Osteoblast (primary cell): ENCODE measurements at places on chromosomes 3 and 15. TPM values are rescaled to one million over a fixed set of nuclear protein-coding genes. Genes with fewer than 3 reads are reported as not detected.

DNA sequence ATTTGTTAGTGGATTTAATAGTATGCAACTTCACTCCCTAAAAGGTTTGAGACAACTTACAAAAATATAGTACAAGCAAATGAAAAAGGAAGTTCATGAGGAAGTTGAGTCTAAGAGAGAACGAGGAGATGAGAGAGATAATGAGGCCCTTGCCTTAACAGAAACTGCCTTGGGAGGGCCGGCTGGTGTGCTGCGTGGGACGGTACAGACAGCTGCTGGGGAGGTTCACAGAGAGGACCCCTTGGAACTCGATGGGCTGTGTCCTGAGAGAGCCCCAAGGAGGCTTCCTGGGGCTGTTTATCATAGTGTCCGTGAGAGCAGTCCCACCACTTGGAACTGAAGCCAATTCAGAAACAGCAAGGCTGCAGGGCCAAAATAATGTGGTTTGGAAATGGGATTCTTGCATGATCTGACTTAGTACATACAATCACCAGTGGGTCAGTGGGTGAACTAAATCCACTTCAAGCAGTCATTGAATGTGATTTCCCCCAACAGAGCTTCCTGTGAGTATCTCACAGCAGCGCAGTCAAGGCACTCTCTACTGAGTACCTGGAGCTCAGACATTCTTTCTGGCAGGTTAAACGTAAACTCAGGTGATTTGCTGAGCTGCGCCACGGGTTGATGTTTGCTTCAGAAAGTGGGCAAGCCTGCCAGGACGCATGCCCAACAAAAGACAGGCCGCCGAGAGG, 90.8 kb downstream of the CRTC3 start:
- peaks cover 45% of the 10 kb centered on the region for H3K36me3 ChIP-seq
- DNase-seq, result no peak
- no peak overlapping the region for H3K27ac ChIP-seq
- no peak overlapping the region for H3K4me3 ChIP-seq
- H3K4me1 ChIP-seq, result no peaks in the 10 kb centered on the region

DNA sequence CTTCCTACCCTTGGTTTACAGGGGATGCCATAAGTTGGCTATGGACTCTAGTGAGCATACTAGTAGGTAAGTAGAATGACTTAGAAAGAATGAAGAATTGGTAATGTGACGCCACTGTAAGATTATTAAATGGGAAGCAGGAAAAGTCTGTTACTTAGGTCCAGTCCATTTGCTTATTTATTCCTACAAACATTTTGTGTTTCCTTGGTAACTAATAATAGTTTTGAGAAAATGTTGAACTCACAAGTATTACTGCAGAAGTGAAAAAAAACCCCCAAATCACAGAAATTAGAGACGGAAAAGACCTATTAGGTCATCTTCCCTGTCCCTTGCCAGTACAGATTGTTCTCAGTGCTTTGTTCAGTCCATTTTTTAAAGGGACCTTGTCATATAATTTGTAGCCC, 63.5 kb downstream of the CMSS1 start:
- H3K36me3 ChIP-seq, result no peaks in the 10 kb centered on the region
- DNase-seq, result no peak
- no peak overlapping the region for H3K4me3 ChIP-seq
- peaks cover 5% of the 10 kb centered on the region for H3K4me1 ChIP-seq

DNA sequence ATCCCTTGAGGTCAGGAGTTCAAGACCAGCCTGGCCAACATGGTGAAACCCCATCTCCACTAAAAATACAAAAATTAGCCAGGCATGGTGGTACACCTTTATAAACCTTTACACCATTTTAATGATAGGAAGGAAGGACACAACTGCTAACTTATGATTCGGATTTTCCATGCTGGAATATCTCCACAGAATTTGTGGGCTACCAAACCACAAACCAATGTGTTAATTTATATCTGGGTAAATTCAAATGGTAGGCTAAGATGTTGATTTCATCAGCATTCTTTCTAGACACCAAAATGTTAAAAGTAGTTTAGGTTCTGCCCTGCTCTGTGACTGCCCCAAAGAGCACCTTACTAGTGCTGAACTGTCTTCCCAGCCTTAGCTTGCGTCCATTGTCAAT, 72.8 kb downstream of the POLQ start:
- H3K27me3 ChIP-seq, result no peaks in the 10 kb centered on the region
- DNase-seq, result no peak
- H3K36me3 ChIP-seq, result no peaks in the 10 kb centered on the region
- peaks cover 10% of the 10 kb centered on the region for H3K4me1 ChIP-seq
- no peak overlapping the region for H3K4me3 ChIP-seq

- peaks cover 37% of the 10 kb centered on the region for H3K36me3 ChIP-seq
- H3K4me3 ChIP-seq, result no peak overlapping the region
- DNase-seq, result no peak
- no peaks in the 10 kb centered on the region for H3K27me3 ChIP-seq
- H3K27ac ChIP-seq, result no peak overlapping the region
Observed at GRCh38 chr15:98951493-98952320, 55.9 kb downstream of the PGPEP1L start.

DNA sequence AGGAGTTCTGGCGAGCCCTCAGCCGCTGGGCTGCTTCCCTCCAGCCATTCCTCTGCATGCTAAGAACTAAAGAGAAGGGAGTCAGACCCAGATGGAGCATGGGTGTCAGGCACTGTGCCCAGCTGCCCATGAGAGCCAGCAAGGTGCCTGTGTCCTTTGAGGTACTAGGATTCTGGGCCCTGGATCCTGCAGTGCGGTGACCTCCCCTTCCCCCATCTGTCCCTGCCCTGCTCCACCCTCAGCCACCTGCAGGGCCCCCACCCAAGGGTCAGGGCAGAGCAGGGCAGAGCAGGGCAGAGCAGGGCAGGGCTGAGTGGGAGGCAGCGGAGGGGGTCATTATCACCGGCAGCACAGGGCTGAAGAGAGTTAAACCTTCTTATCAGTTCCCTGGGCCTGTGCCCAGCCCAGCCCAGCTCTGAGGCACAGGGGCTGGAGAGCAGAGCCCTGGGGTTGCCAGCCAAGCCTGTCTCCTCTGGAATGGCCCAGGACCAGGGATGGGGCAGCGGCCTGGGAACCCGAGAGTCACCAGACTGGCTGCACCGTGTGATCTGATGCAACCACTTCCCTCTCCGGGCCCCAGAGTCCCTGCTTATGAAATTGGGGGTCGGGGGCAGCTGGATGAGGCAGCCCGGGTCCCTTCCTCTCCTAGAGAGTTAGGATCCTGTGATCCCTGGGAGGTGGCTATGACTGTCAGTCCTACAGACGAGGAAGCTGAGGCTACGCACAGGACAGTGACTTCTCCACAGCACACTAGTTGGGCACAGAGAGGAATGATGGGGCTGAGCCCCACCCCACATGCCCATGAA, 17.3 kb downstream of the ZDHHC19 start:
- H3K27me3 ChIP-seq, result no peaks in the 10 kb centered on the region
- H3K27ac ChIP-seq, result no peak overlapping the region

GRCh38 chr3:56758539-56758981, 43.2 kb downstream of the ARHGEF3 start:
- peak overlapping the region; percentile 8 for H3K27ac ChIP-seq
- H3K36me3 ChIP-seq, result no peaks in the 10 kb centered on the region
- DNase-seq, result peak; percentile 94
- peaks cover 24% of the 10 kb centered on the region for H3K4me1 ChIP-seq
- no peaks in the 10 kb centered on the region for H3K27me3 ChIP-seq

DNA sequence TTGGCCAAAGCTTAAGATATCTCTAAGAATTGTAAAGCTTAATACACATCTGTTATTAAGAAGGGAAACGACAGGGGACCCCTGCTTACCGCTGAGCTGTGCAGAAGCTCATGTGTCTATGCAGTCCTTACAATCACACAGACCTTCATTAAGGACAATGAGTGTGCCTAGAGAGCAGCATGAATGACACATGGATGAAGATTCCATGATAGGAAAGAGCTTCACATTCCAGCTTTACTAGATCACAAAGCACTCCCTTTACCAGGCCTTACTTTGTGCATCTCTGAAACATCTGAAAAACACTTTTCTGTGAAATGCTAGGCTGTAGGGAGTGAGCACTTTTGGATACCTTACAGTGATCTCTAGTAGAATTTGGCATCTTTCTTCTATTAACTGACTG, 32.0 kb downstream of the RNF168 start:
- H3K4me1 ChIP-seq, result peaks cover 2% of the 10 kb centered on the region
- no peak overlapping the region for H3K4me3 ChIP-seq
- no peak overlapping the region for H3K27ac ChIP-seq
- H3K27me3 ChIP-seq, result no peaks in the 10 kb centered on the region

DNA sequence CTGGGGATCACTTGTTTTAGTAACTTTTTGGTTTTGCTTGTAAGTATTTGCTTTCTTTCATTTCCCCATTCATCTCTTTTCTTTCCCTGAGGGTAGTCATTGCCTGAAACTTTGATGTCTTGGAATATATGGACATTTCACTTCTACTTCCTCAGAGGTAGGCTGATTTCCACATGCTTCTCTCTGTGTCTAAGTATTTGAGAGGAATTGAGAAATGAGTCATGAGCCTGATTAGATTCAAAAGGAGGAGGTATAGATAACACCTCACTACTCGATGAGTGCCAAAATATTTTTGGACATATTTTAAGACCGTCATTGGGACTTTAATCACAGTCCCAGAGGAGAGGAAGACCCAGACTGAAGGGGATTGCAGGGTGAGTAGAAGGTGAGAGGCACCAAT, 480.1 kb upstream of the SGO1 start:
- no peaks in the 10 kb centered on the region for H3K4me1 ChIP-seq
- H3K27ac ChIP-seq, result no peak overlapping the region
- H3K27me3 ChIP-seq, result no peaks in the 10 kb centered on the region
- DNase-seq, result no peak
- no peaks in the 10 kb centered on the region for H3K36me3 ChIP-seq
- H3K4me3 ChIP-seq, result no peak overlapping the region

GRCh38 chr15:40310001-40310959, 2.5 kb upstream of the PLCB2 start:
- H3K36me3 ChIP-seq, result no peaks in the 10 kb centered on the region
- H3K4me1 ChIP-seq, result peaks cover 17% of the 10 kb centered on the region
- H3K4me3 ChIP-seq, result no peak overlapping the region
- no peak overlapping the region for H3K27ac ChIP-seq
- DNase-seq, result peak; percentile 67

GRCh38 chr3:65265942-65266590, 578.3 kb upstream of the ADAMTS9 start:
- no peaks in the 10 kb centered on the region for H3K27me3 ChIP-seq
- no peaks in the 10 kb centered on the region for H3K36me3 ChIP-seq
- no peaks in the 10 kb centered on the region for H3K4me1 ChIP-seq
- H3K4me3 ChIP-seq, result no peak overlapping the region
- H3K27ac ChIP-seq, result no peak overlapping the region
- DNase-seq, result no peak

The SLC27A2 gene
- not detected in 2 replicates for total RNA-seq

The SRGAP3 gene
- total RNA-seq, result 2.5 and 4.7 TPM in 2 replicates

GRCh38 chr3:13073326-13074005, at the start of gene IQSEC1:
Gene IQSEC1 (minus strand): TSS chr3:13073429. CDS start chr3:13073014, 415 bp downstream.
- peaks cover 62% of the 10 kb centered on the region for H3K27me3 ChIP-seq
- no peak within 1 kb of the TSS for H3K4me3 ChIP-seq
- peaks cover 12% of the 10 kb centered on the region for H3K4me1 ChIP-seq
- no peaks in the 10 kb centered on the region for H3K36me3 ChIP-seq

The MRPS22 gene
- 65.1 and 68.1 TPM in 2 replicates for total RNA-seq

DNA sequence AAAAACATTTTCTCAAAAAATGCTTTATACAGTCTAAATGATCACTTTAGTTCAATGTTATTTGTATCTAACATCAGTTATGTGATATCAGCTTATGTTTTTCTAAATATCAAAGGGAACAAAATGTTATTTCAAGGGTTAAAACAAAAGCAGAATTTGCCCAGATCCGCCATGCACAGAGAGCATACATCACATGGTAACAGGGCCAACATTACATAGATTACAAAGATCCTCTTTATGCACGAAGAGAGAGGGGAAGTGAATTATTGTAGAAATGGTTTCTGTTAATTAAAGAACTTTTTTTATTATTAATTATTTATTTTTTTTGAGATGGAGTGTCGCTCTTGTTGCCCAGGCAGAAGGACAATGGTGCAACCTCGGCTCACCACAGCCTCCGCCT, 100.8 kb upstream of the MME start:
- H3K36me3 ChIP-seq, result no peaks in the 10 kb centered on the region
- H3K27ac ChIP-seq, result no peak overlapping the region
- DNase-seq, result no peak
- no peak overlapping the region for H3K4me3 ChIP-seq

- no peak for DNase-seq
- H3K4me1 ChIP-seq, result no peaks in the 10 kb centered on the region
- no peak overlapping the region for H3K4me3 ChIP-seq
- no peak overlapping the region for H3K27ac ChIP-seq
Observed at GRCh38 chr15:93730724-93731123, 500.6 kb upstream of the MCTP2 start.

GRCh38 chr3:31919528-31919927, 61.5 kb downstream of the OSBPL10 start:
- H3K4me3 ChIP-seq, result no peak overlapping the region
- H3K4me1 ChIP-seq, result peaks cover 4% of the 10 kb centered on the region
- no peaks in the 10 kb centered on the region for H3K27me3 ChIP-seq
- H3K27ac ChIP-seq, result no peak overlapping the region
- no peak for DNase-seq

The SUCNR1 gene
- under 0.01 TPM in 1 of 2 replicates, not detected in the other for total RNA-seq

DNA sequence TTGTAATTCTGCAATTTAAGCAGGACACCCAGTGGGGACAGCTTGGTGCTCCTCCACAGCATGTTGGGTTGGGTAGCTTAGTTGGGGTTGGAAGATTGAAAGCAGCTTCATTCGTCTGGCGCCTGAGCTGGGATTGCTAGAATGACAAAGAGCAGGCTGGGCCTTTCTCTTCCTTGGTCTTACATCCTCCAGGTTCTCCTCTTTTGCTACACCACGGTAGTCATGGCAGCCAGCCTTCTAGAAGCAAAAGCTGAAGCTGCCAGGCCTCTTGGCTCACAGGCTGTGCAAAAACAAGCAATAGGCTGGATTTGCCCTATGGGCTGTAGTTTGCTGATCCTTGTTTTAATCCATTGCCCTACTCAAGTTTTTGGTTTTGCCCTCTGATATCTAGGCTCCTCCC, 3.2 kb upstream of the ANXA2 start:
- no peak overlapping the region for H3K4me3 ChIP-seq
- DNase-seq, result peak; percentile 1
- H3K27ac ChIP-seq, result peak overlapping the region; percentile 93

DNA sequence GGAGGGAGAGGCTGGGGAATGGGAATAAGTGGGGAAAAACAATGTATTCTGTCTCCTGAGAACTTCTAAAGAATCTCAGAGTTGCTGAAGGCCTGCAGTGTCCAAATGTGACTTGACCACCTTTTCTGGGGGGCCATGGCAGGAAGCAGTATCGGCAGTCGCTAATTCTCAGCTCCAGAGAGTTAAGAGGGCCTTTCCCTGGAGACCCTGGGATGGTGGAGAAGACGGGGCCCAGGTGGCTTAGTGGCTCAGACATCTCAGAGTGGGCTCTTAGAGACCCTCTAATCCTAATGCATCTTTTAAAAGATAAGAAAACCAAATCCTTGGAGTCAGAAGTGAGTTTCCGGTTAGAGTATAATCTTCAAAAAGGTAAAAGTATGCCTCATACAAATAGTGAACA, 15.1 kb downstream of the RTP4 start:
- H3K27ac ChIP-seq, result no peak overlapping the region
- no peak for DNase-seq
- H3K27me3 ChIP-seq, result no peaks in the 10 kb centered on the region
- H3K4me3 ChIP-seq, result no peak overlapping the region
- H3K36me3 ChIP-seq, result no peaks in the 10 kb centered on the region

GRCh38 chr15:89504166-89504565, 7.8 kb upstream of the RHCG start:
- no peaks in the 10 kb centered on the region for H3K36me3 ChIP-seq
- H3K27ac ChIP-seq, result no peak overlapping the region
- no peak for DNase-seq
- no peak overlapping the region for H3K4me3 ChIP-seq
- peaks cover 48% of the 10 kb centered on the region for H3K27me3 ChIP-seq
